Fibroblast of villous mesenchyme (primary cell): ENCODE measurements at places on chromosomes 3 and 15.

DNA sequence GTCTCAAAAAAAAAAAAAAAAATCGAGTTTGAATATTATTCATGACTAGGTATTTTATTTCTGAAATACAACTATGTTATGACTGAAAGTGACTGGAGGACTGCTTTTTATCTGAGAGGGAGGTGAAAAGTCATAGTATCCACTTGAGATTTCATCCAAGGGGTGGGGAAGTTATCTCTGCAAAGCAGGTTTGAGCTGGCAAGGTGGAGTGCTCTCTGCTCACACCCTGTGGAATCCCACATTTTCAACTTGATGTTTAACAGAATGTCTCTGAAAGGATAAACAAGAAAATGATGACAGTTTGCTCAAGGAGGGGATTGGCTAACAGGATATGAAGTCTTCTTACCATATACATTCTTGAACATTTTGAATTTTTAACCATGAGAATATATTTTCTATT, 27.3 kb upstream of the SEC62 start:
- no peak for DNase-seq

DNA sequence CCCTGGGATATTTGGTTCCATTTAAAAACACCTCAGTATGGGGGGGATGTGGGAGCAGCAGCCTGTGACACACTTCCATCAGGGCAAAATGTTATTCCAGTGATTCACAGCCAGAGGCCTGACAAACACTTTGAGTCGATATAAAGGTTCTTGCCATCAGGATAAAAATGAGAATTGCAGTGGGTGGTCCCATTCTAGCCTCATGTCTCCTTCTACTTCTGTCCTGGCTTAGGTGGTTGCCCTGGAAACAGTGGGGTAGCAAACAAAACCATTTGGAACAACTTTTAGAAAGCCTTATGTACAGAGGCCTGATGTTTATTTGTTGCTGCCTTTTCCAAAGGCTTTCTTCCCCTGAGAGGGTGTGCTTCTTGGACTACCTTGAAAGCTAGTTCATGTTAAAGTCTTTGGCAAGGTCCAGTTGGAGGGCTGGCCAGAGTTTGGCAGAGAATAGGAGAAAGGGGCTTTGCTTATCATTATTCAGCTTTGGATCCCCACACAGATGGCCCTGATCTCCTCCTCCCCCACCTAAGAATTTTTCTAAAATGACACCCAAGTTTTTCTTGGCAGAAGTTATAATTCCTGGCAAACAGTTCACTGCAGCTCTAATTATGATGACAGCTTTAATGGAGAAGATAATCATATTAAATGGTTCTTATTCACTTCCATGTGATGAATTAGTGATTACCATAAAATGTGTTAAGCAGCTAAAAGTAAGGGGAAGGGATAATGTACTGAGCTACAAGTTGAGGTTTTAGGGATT, 84.2 kb upstream of the ZNF280D start:
- DNase-seq, result no peak

- DNase-seq, result peak; percentile 83
Measured at GRCh38 chr3:184636741-184637316, 75.0 kb downstream of the MAGEF1 start.

DNA sequence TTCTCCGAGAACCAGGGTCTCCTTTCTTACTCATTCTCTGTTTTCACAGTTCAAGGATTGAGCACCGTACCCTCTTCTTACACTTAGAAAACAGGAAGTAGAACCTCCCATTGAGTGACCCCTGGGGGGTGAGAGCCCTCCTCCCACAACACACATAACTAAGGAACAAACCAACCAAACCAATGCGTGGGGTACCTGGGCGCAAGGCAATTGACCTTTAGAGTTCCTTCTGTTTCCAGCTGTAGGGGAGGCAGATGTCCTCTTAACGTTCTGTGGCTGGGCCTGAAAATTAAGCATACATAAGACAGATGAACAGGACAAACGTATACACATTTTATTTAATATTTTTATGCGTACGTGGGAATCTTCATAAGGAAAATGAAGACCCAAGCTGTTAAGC, 33.5 kb upstream of the TIMP4 start:
- DNase-seq, result no peak

DNA sequence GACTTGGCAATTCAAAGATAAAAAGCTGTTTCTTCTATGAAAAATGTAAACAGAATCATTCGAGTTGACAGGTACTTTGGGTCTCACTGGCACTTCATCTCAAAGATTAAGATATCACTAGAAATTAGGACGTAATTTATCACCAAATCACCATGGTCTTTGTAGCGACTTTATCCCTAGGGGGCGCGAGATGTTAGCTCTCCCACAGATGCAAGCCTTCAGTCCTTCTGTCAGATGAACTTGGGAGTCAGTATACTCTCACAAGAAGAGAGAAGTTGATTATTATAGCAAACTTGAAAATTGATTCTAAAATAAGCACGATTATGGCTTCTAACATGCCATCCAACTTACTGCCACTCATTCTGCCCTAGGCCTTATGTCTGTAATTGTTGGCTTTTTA, 150.3 kb downstream of the ALCAM start:
- DNase-seq, result no peak

GRCh38 chr3:65342084-65342683, 654.4 kb upstream of the ADAMTS9 start:
- peak; percentile 48 for DNase-seq

DNA sequence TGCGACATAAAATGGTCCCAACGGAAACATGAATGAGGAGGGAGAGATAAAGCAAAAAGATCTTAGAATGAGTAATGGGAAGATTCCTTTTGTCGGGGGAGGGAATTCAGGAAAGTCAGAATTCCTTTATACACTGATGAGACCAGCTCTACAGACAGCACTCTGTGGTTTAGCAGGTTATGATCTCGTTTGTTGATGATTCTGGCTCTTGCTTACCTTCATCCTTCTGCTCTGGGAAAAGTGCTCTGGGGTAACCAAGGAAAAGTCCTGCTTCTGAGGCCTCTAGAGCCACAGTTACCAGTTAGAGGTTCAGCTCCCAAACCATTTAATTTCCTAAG, 150.7 kb upstream of the NR2E3 start:
- no peak for DNase-seq

GRCh38 chr3:71579326-71579934, 4.1 kb downstream of the FOXP1 start:
- DNase-seq, result no peak

GRCh38 chr15:41774062-41774881, at the start of gene MAPKBP1:
Gene MAPKBP1, plus strand, starts transcription at chr15:41774484. Its CDS starts 792 bp downstream, at chr15:41775276.
- DNase-seq, result peak; percentile 99

GRCh38 chr15:64634576-64635498, 140.6 kb downstream of the RBPMS2 start:
- peak; percentile 16 for DNase-seq

DNA sequence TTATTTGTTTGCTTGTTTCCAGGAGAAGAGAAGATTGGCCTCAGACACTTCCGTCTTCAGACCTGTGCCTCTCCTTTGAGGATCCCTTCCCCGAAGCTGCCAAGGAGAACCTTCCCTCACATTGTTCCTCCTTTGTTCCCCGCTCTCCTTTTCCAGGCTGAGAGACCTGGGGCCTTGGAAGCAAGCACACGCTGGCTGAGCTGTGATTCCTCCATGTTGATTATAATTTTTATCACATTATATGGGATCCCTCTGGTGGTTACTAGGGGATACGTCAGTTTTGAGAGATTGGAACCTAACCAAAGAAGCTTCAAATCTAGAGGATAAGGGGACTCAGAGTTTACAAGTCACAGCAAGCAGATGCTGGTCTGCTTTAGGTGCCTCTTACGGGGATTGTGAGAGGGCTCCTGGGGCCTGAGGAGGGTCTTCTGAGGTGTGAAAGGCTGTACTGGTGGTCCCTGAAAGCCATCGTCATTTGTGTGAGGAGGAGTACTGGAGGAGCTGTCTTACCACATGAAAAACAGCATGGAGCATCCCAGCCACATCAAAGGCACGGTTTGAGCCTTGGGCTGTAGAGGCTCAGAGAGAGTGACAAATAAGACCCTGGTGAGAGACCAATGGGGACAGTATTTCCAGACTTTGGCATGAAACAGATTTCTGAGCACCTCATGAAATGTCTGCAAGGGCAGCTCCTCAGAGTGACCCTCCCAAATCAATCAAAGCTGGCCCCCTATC, 760.1 kb upstream of the CFAP20DC start:
- DNase-seq, result peak; percentile 29

DNA sequence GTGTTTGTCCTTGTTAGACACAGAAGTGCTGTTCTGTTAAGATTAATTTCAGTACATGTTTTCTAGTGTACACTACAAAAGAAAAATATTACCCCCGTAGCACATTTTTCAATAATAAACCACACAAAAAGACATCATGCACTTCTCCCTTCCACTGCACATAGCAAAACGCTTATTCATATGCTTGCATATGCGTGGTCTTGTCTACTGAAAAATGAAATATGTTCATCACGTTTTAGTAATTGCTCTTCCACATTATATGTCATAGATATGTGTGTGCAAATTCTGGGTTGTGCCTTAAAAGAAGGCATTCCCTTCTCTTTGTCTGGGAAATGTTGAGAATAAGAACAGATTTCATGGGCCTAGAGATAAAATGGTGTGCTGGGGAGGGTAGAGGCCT, 353.9 kb downstream of the NSUN3 start:
- no peak for DNase-seq

DNA sequence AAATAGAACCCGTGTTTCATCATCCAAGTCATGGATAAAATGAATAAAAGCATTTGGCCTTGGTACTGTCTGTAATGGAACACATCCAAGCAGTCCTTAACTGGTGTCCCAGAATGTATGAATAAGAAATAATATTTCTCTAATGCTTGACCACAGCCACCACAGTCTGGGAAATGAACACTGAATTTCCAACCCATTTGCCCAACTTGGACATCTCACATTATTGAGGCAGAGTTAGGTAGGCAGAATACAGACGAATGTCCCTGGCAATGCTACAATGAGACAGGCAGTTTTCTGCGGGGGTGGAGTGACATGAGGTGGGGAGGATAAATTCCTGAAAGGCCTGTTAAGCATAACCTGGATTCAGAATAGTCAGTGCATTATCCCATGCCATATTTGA, 245.7 kb downstream of the ZIC1 start:
- no peak for DNase-seq

- peak; percentile 47 for DNase-seq
Measured at GRCh38 chr3:157533298-157534070, 30.3 kb upstream of the VEPH1 start.

DNA sequence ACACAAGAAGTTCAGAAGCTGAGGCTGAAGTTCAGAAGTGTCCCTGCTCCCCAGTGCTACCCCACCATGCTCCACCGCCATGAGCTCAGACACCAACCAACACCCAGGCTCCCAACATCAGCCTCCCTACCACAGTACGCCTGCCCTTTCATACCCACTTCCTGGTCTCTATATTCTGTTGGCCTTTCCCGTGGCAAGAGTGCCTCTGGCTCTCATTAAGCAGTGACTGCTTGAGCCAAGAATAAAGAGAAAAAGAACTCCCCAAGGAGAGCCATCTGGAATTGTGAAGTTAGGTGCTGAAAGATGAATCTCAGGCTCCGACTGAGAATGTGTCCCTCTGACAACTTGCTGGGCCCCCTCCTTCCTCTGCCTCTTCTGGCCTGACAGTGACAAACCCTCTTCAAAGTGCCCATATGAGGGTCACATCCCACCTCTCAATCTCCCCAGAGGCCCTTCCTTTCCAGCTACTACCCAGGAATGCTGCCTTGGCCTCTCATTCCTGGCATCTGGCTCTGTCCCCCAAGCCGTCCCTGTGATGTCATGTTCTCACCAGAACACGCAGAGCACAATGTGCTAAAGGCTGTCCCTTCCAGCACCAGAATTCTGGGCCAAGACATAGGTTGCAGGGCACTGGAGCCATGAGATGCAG, 306.8 kb downstream of the NTRK3 start:
- DNase-seq, result no peak

DNA sequence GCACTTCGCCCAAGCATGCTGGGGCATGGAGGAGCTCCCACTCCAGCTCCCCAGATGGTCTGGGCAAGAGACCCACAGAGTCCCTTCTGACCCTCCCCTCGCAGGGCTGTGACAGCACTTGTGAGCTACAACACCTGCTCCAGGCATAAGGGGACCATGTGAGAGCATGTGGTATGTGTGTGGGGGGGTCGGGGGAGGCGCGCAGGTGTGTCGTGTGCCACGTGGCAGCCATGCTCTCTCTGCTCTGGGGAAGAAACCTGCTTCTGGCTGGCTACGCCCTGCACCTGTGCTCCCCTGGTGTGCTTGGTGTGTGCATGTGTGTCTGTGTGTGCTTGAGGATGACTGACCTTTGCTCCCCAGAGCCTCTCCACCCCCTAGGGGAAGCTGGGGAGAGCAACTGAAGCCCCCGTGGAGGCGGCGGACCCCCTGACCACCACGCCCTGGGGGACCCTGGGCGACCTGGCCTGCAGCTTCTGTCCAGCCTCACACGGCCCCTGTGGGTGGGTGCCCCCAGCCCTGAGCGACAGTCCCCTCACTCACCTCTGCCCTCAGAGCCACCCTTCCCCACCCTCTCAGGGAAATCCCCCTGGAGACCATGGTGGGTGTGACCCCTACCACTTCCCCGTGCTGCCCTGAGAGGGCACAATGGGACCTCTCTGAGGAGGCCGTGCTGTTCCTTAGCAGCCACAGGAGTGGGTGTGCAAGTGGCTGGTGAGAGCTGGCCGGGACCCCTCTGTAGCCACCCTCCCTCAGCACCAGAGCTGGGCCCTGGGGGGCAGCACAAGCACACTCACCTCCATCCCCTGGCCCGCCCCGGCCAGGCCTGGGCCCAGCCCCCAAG, 16.6 kb upstream of the SEC13 start:
- no peak for DNase-seq

DNA sequence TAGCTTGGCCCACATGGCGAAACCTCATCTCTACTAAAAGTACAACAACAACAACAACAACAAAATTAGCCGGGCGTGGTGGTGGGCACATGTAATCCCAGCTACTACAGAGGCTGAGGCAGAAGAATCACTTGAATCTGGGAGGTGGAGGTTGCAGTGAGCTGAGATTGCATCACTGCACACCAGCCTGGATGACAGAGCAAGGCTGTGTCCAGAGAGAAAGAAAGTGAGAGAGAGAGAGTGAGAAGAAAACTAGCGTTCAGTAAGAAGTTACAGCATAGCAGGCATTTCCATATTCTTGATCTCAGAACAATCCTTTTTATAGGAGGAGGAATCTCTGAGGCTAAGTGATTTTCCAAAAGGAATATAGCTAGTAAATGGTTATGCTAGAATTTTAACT, 1076.1 kb downstream of the AGBL1 start:
- no peak for DNase-seq

DNA sequence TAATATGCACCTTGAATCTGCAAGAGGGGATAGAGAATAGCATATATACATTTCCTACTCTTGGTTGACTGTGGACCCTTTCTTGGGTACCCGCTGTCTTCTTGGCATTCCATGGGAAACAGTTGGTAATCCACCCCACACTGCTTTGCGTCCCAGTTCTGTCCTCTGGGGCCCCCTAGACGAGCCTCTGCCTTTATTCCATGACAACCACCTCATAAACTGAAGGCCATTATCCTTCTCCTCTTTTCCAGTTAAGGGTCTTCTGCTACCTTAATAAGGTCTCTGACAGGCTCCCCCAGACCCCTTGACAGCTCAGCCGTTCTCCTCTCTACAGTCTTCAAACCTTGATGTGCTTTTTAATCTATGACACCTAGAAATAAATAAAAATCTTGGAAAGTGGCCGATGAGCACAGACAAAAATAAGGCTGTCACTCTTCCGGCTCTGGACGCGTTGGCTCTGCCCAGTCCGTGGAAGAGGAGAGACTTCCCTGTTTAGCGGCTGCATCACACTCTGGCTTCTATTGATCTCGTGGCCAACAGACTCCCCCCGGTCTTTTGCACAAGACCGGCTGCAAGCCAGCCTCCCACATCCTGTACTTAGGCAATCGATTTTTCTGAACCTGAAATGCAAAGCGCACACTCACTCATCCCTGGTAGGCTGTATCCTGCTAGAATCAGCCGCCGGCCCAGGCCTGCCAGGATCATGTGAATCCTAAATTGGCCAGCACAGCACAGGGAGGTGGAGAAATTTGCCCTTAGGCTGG, 251.0 kb upstream of the TLE3 start:
- DNase-seq, result no peak
